ENCODE measurements at places on chromosomes 11 and 22. TPM values are rescaled to one million over a fixed set of nuclear protein-coding genes. Genes with fewer than 3 reads are reported as not detected.

DNA sequence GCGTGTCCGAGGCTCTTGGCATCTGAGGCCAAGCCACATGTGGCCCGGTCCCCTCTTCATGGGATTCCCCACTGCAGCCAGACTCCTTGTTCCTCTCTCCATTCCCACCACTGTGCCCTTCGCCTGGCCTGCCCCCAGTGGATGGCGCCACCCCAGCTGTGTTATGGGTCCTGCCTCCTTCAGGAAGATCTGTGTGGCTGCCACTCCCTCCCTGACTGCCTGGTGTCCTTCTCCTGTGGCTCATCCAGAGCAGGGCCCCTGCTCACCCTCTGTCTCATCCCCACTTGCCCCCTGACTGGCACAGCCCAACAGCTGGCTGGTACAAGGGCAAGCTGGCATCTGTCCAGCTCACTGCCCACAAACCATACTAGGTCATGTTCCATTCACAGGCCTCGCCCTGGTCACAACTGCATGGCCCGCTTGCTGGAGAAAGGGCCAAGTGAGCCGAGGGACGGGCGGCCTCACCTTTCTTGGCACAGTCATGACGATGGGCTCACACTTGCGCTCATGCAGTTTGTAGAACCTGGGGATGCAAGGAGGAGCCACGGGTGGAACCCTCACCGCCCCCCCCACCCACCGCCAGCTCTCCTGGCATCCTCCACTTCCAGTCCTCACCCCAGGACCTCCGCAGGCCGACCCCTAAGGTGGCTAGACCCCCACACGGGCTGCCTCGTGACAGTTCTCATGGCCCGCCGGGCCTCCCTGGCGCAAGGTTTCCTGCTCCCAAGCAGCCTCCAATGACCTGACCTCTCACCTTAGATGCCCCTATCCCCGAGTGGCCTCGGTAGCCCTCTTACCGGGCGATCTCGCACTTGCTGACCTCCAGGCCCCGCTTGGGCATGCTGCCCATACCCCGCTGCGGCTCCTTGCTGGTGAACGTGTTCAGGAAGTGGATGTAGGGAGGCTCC is 2.1 kb upstream of the PTPRCAP start:
- no peak for DNase-seq

DNA sequence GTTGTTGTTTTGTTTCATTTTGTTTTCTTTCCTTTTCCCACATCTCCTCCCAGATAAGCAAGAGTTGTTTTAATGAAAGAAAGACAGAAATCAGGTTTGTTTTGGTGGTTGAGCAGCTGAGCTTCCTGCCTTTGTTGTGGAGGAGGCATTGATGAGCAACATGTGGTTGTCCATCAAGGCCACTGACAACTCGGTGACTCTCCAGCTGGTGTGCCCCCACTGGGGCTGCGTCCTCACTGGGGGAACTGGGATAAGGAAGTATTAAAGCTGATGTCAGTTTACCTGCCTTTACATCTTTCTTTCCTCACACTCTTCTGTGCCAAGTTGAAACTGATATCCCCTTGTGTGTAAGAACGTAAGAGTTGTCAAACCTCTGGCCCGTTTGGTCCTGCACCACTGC is 5.9 kb downstream of the VPS26B start:
- no peak for DNase-seq

DNA sequence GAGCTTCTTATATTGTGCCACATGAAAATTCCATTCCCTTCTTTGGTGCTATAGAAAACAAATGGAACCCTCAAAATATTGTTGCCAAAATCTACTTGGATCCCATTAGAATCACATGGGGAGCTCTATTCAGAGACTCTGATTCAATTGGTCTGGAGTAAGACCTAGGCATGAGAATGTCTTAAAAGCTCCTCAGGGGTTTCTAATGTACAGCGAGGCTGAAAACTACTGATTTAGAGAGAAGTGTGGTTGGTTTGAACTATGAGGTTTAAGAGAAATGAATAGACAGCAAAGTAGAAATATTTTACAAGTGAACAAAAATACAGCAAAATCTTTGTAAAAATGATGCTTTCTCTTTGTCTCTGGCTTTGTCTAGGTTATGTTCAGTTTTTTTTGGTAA is 514.7 kb downstream of the CNTN5 start:
- no peak for DNase-seq

The RRAS2 gene
- total RNA-seq, result 8.8 TPM

The RCOR2 gene
- 15.7 TPM for total RNA-seq

The DDI1 gene
- total RNA-seq, result not detected
